ENCODE measurements at places on chromosomes 12 and 14.

GRCh38 chr12:24416423-24417109, 467.1 kb upstream of the SOX5 start:
- no peak for DNase-seq

- DNase-seq = no peak
These were observed 349 bp downstream of the CDC42BPB start for GRCh38 chr14:103057028-103057371.

GRCh38 chr14:56549721-56550120, 29.9 kb upstream of the TMEM260 start:
- DNase-seq = no peak

DNA sequence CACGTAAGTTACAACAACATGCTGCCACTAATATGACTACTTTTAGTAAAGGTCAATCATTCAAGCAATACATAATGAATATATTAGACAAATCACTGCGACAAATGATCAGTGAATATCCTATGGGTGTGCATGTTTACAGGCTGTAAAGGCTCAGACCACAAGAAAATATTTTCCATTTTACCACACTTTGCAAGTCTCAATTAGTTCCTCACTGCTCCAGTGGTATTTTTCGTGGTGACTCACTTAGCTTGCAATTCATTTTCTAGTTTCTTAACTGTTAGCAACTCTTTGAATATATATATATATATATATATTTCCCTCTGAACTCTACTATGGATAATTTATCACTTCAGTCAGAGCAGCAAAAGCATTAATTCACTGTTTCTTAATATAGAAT, 96.9 kb downstream of the EML5 start:
- no peak for DNase-seq

GRCh38 chr12:87196321-87196720, 832.9 kb downstream of the C12orf50 start:
- DNase-seq = no peak

DNA sequence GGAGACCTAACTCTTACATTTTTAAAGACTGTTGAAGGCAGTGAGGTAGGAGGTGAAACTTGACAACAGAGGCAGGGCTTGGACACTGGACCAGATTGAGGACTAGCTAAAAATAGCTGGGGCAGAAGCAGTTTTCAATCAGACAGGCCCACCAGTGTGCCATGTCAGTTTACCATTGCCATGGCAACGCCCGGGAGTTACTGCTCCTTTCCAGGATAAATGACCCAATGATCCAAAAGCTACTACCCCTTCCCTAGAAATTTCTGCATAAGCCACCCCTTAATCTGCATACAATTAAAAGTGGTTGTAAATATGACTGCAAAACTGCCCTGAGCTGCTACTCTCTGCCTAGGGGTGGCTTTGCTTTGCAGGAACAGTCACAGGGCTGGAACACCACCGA, 53.2 kb upstream of the PKP2 start:
- DNase-seq = no peak

DNA sequence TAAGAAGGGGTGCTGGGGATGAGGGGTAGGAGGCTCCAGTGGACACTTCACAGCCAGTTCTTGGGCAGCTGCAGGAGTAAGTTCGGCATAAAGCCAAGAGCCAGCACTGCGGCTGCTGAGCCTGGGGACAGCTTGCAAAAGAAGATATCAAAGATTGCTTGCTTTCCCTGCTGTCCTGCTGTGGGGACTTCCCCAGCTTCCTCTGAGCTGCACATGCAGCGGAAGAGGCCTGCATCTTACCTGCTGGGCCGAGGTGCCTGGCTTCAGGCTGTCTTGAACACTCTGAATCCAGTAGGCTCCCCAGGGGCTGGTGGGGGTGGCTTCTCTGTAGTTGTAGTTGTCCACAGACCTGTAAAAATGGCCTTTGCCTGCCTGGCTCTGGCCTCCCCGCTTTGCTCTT, 1.3 kb downstream of the CHGA start:
- DNase-seq = no peak

DNA sequence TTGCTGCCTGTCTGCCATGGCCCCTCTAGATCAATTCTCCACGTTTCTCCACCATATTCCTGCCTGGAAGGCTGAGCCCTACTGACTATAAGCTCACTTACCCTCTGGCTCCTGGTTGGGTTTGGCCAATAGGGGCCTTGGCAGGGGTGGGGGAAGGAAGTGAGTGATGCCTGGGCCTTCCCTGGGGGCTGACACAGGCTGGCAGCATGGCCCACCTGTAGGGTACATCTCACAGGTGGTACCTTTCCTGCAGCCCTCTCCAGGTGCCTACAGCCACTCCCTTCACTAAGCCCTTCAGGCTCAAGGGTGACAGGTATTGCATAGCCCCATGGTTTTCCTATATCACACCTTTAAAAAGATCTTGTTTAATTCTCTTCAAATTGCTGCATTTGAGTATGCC, 3.5 kb downstream of the RFC5 start:
- no peak for DNase-seq

DNA sequence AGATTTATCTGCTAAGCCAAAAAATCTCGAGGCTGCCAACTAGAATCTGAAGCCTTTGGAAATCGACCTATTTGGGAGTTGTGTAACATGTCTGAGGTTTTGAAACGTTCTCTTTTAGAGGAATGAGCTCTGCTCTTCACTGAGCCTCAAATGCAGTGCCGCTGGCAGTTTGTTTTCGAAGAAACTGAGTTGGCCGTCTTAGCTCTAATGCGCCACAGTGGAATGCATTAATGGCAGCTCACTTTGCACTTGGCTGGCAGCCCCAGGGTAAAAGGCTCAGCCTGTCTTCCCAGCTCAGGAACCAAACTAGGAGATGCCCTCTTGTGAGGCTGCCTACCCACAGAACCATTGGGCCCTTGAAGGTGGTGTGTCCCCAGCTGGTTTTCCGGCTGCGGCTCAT, 53.8 kb downstream of the SFSWAP start:
- no peak for DNase-seq

DNA sequence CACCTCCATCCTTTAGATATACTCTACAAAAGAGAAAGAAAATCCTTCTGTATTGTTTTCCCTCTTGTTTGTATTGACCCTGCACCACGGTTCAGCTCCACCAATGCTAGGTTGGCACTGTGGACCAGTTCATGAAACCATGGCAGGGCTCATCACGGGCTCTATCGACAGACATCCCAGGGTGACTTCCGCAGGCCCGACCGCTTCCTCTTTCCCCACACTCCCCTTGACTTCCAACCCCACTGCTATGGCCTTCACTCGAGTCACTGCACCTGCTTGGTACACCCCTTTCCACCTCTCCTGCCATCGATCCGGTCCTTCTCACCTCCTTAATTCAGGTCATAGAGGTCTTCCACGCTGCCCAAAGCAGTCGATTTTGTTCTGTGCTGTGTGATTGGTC, 21.2 kb upstream of the AKAP5 start:
- no peak for DNase-seq

DNA sequence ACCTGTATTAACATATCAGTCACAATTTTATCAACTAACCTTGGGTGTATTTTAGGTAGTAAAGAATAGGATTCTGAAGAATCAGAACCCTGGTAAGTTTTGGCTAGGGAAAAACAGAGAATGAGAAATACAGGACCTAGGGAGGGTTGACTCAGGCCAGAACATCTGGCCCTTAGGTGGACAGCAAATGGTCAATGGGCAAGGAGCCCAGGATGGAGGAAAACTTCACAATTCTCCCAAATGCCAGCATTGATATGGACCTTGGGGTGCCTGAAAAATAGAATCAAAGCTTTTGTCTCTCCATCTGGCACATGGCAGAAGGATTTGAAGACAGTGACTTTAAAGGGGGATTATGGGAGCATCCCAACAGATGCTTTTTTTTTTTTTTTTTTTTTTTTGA, 32.7 kb upstream of the PRPF39 start:
- DNase-seq = no peak

- no peak for DNase-seq
These were observed 19.1 kb downstream of the SLC25A47 start for GRCh38 chr14:100342195-100342594.

DNA sequence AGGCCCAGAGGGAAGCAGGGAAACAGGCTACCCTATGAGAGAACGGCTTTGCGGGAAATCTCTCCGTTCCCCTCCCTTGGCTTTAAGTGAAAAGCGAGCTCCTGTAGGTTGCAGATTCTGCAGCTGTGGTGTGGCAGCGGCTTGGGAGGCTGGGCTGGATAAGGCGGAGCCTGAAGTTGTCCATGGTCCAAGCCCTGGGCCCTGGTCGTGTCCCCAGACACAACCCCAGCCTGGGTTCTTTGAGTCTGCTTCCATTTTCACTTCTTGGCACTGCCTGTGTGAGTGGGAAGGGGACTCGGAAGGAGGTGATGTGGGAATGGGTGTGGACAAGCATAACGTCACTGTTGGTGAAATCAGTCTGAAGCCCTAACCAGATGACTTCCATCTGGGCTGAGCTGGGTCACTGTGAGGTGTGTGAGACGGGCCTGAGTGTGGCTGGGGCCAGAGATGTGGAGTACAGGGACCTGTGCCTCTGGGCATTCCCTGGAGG, 43.0 kb upstream of the CTDSP2 start:
- no peak for DNase-seq

DNA sequence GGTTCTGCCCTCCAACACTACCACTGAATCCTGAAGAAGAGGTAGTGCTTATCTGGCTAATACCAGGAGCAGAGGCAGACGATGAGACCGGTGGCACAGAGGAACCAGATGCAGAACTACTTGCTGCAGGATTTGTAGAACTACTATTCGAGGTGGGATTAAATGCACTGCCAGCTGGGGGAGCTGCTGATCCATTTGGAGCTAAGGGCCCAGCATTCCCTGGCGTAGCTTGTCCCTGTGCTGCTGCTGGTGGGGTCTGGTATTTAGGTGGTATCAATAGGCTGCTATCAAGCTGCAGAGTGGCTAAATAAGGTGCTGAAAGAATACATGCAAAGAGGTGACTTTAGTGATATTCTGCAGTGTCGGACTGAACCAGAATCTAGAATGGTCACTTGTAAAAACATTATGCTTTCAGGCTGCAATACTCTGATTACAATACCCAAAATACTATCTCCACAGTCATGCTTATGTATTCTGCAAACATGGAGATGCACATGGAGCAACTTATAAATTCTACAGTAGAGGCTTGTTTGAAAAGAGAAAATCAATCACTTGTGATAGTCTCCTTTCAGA, 294.2 kb downstream of the MED13L start:
- DNase-seq = no peak

GRCh38 chr14:95491936-95492608, 24.4 kb downstream of the SYNE3 start:
- no peak for DNase-seq

DNA sequence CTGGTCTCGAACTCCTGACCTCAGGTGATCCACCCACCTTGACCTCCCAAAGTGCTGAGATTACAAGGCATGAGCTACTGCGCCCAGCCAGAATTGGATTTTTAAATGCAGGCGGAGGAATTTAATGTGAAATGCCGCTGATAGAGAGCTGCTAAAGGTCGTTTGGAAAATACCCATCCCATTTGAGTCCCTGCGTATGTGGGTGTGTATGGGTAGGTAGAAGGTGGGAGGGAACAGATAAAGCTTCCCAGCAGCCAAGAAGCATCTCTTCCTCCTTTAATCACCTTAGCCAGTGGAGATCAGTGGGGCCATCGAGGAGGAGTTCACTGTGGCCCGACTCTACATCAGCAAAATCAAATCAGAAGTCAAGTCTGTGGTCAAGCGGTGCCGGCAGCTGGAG, 16.2 kb upstream of the PIP4K2C start:
- DNase-seq = no peak

DNA sequence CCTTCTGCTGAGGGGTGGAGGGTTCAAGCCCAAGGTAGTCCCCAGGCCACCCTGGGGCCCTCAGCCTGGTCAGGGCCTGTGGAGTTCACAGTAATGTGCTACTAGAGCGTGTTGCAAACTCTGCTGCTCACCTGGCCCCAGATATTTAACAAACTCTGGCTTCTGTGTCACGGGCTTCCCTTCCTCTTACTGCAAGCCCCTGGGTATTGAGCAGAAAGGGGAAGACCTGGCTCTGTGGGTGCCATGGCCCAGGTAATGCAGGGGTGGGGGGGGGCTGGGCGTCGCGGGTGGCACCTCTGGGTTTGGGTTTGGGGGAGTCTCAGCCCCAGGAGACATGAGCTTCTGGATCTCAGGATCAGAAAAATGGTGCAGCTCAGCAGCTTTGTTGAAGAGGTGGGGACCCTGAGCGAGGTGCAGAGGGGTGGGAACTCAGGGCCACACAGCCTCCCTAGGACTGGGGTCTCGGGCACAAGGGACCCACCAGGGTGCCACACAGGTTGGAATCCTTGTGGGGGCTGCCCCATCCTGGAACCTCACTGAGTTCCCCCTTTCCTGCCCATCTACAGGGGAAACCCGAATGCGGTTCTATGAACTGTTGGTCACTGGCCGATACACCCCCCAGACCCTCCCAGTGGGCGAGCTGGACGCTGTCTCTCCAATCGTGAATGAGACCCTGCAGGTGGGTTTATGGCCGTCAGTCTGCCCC, 4.0 kb downstream of the SETD1B start:
- DNase-seq = no peak

Measured in CD4-positive, alpha-beta T cell treated with Interleukin-12 subunit alpha and Interleukin-12 subunit beta, for 1 hour (primary cell).